ENCODE measurements at places on chromosomes 3 and 15.

DNA sequence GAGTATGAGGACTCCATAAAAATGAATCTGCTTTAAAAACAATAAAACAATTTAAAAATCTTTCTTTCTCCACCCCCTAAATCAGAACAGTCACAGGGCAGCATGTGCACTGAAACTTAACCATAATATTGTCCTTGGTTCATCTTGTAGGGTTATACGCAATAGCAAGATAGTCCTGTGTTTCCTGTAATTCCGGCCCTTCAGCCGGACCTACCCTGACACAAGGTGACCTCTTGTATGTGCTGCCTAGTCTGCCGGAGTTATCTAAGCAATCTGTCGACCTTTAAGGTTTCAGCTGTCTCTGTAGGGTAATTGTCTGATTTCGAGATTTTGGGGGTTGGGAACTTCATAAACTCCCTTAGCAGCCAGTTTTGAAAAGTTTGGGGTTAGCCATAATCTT is 99.9 kb downstream of the DHX36 start:
- DNase-seq: no peak

- no peak for DNase-seq
Measured at GRCh38 chr3:12897381-12898289, 56.3 kb upstream of the RPL32 start.

GRCh38 chr3:29263476-29263875 is 17.4 kb upstream of the RBMS3 start:
- no peak for DNase-seq

GRCh38 chr15:35741881-35742280 is 195.9 kb upstream of the DPH6 start:
- DNase-seq: no peak

DNA sequence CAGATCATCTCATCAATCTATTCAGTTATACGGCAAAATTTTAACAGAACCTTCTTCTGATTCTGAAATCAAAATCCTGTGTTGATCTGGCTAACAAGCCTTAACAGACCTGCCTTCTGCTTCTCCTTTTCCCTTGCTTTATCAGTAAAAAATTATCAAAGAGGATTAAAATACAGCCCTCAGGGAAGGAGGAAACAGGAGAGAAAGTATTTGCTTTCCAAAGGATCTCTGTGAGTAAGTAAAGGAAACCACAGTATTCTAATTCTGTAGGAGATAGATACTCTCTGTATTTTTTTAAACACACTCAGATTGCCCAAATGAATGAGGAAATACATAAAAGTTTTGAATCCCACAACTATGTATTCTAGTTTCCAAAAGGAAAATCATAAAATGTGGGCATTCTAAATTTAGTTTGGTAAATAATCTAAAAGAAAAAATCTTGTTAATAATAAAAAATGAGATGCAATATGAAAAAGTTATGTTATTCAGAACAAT is 221.8 kb downstream of the ZIC1 start:
- no peak for DNase-seq

- no peak for DNase-seq
Measured at GRCh38 chr3:186013312-186013711, 75.5 kb upstream of the TRA2B start.

- no peak for DNase-seq
Measured at GRCh38 chr15:90790561-90790960, 73.4 kb downstream of the BLM start.

- no peak for DNase-seq
Measured at GRCh38 chr3:129003578-129004112, 2.5 kb downstream of the EFCC1 start.

DNA sequence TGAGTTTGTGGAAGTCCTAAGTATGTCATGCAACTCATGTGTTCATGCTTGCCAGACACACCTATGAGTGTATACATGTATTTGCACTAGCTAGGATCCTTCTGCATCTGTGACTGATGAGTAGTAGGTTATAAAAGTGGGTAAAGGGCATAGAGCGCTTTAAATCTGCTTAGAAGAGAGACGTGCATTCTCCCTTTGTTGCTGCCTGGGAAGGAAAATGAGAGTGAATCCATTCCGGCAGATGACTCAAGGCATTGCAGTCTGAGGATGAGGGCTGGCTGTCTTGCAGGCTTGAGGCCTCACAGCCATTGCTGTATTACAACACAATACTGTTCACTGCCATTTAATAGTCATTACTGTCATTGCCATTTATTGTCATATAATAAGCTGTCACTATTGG is 120.8 kb upstream of the UMPS start:
- DNase-seq: no peak
